Stimulated activated CD4-positive, alpha-beta T cell treated with anti-CD3 and anti-CD28 coated beads, Interleukin-12 subunit alpha, Interleukin-12 subunit beta, amount 100 ng/mL, for 24 hours (primary cell): ENCODE measurements at places on chromosomes 2 and 18.

DNA sequence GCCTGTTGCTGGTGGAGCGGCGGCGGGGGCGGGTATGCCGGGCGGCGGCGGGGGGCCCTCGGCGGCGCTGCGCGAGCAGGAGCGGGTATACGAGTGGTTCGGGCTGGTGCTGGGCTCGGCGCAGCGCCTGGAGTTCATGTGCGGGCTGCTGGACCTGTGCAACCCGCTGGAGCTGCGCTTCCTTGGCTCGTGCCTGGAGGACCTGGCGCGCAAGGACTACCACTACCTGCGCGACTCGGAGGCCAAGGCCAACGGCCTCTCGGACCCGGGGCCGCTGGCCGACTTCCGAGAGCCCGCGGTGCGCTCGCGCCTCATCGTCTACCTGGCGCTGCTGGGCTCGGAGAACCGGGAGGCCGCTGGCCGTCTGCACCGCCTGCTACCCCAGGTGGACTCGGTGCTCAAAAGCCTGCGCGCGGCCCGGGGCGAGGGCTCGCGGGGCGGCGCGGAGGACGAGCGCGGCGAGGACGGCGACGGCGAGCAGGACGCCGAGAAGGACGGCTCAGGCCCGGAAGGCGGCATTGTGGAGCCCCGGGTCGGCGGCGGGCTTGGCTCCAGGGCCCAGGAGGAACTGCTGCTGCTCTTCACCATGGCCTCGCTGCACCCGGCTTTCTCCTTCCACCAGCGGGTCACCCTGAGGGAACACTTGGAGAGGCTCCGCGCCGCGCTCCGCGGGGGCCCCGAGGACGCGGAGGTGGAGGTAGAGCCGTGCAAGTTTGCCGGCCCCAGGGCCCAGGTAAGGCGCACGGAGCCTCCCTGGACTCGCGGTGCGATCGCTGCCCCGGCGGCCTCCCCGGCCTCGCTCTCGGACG lies 1.0 kb downstream of the ZCCHC2 start:
- peak; percentile 9 for DNase-seq

GRCh38 chr2:227402959-227403358 lies 15.2 kb upstream of the SCYGR1 start:
- DNase-seq = no peak

- DNase-seq = no peak
These were observed 11.6 kb downstream of the GLI2 start for GRCh38 chr2:120747281-120747680.

- no peak for DNase-seq
These were observed 441.5 kb upstream of the POU3F3 start for GRCh38 chr2:104412384-104412783.

- no peak for DNase-seq
These were observed 203.2 kb downstream of the DLGAP1 start for GRCh38 chr18:4251873-4252272.

- DNase-seq = no peak
These were observed 310.3 kb upstream of the CYP26B1 start for GRCh38 chr2:72457801-72458516.
